ENCODE measurements at places on chromosomes 7 and 10. TPM values are rescaled to one million over a fixed set of nuclear protein-coding genes. Genes with fewer than 3 reads are reported as not detected.

DNA sequence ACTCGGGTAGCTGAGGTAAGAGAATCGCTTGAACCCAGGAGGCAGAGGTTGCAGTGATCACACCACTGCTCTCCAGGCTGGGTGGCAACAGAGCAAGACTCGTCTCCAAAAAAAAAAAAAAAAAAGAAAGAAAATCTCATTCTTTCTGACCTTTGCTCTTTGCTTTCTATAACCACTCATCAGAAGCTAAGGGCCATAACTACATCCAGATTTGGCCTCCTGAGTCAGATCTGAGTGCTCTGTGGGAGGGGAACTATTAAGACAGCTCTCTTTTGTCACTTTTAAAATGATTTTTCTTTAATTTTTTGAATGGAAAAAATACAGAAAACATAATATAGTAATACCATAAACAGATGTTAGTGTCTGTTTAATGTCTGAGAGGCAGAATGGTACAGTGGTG, 210.1 kb downstream of the KIAA1217 start:
- no peak for DNase-seq
- no peak overlapping the region for H3K4me3 ChIP-seq
- H3K27ac ChIP-seq = no peak overlapping the region
- H3K36me3 ChIP-seq = no peaks in the 10 kb centered on the region
- no peaks in the 10 kb centered on the region for H3K4me1 ChIP-seq
- no peaks in the 10 kb centered on the region for H3K27me3 ChIP-seq

- peaks cover 34% of the 10 kb centered on the region for H3K4me1 ChIP-seq
- peaks cover 15% of the 10 kb centered on the region for H3K36me3 ChIP-seq
- peak overlapping the region; percentile 96 for H3K27ac ChIP-seq
- no peak overlapping the region for H3K4me3 ChIP-seq
- no peak for DNase-seq
Observed at GRCh38 chr7:77407906-77408305, 8.2 kb downstream of the GSAP start.

DNA sequence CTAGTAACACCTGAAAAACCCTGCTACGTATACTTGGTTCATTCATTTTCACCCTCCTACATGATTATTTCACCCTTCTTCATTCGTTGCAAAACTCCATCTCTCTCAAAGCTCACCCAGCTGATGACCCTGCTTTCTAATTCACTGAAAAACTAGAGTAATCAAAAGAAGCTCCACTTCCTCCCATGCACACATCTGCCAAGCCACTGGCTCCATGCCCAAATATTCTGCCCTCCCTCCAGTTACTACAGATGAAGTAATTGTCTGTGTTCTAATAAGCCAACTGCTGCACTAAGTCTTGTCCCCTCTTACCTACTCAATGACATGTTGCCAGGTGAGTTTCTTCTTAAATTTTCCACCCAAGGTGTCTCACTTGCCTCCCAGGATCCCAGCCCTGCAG, 96.9 kb upstream of the CCDC71L start:
- no peaks in the 10 kb centered on the region for H3K36me3 ChIP-seq
- H3K27me3 ChIP-seq = no peaks in the 10 kb centered on the region
- no peak overlapping the region for H3K4me3 ChIP-seq
- no peak overlapping the region for H3K27ac ChIP-seq

- no peaks in the 10 kb centered on the region for H3K36me3 ChIP-seq
- DNase-seq = no peak
- H3K27ac ChIP-seq = no peak overlapping the region
- no peak overlapping the region for H3K4me3 ChIP-seq
- H3K27me3 ChIP-seq = no peaks in the 10 kb centered on the region
Observed at GRCh38 chr7:136657482-136657921, 210.9 kb upstream of the CHRM2 start.

- H3K27ac ChIP-seq = no peak overlapping the region
- H3K27me3 ChIP-seq = peaks cover 90% of the 10 kb centered on the region
- H3K4me3 ChIP-seq = no peak overlapping the region
- H3K36me3 ChIP-seq = no peaks in the 10 kb centered on the region
Observed at GRCh38 chr7:50310361-50310760, 5.8 kb downstream of the IKZF1 start.

- H3K27ac ChIP-seq = peak within 1 kb of the TSS; percentile 60
- peak; percentile 53 for DNase-seq
- peaks cover 36% of the 10 kb centered on the region for H3K4me1 ChIP-seq
- peaks cover 29% of the 10 kb centered on the region for H3K36me3 ChIP-seq
- no peaks in the 10 kb centered on the region for H3K27me3 ChIP-seq
Observed at GRCh38 chr7:45000093-45001032, at the start of gene CCM2. Gene CCM2 (plus strand): TSS chr7:45000201. CDS start chr7:45000334, 133 bp downstream.

- no peaks in the 10 kb centered on the region for H3K4me1 ChIP-seq
- no peak for DNase-seq
- no peak overlapping the region for H3K4me3 ChIP-seq
- H3K27ac ChIP-seq = no peak overlapping the region
- no peaks in the 10 kb centered on the region for H3K36me3 ChIP-seq
Observed at GRCh38 chr10:97182288-97182990, 3.3 kb downstream of the SLIT1 start.

DNA sequence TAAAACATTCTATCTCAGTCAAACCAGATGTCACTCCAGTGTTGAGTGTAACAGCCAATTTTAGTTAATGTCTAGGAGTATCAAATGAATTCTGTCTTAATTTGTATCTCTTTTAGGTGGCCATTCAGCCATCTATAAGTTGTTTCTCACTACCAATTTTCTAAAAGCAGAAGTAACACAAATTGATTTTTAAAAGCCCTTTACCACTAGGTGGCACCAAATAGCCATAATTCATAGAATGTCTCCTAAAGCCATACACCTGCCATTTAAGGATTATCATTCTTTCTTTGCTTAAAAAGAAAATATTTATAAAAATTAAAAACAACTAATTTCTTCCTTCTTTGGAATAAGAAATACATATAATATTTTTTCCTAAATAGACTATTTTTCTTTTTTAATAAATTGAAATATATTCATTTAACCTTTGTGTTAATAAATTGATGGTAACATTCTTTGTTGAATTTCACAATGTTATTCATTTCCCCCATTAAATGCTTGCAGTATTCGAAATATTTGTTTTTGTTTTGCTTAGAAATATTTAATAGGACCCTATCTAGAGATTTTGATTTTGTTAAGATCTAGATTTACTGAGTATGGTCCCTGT, 107.8 kb upstream of the PPP1R3A start:
- H3K27me3 ChIP-seq = no peaks in the 10 kb centered on the region
- H3K4me3 ChIP-seq = no peak overlapping the region
- H3K36me3 ChIP-seq = no peaks in the 10 kb centered on the region
- DNase-seq = peak; percentile 43

DNA sequence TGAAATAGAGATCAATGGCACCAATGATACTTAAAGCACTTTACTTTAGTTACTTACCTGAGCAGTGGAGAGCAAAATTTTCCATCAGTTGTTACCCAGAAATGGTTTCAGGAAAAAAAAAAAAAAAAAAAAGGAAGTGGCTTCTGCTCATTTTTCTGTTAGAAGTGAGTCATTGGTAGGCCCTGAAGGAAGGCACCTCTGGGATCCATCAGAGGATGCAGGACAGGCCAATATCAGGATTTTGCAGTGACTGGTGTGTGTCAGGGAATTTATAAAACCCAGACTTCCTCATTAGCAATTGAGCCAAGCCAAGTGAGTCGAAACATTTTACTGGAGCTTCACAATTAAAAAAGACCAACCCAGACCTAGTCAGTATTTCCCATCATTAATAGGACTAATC, 2.3 kb upstream of the SMIM30 start:
- no peak overlapping the region for H3K4me3 ChIP-seq
- H3K4me1 ChIP-seq = no peaks in the 10 kb centered on the region
- H3K36me3 ChIP-seq = peaks cover 8% of the 10 kb centered on the region
- no peak for DNase-seq
- H3K27me3 ChIP-seq = no peaks in the 10 kb centered on the region

- H3K27ac ChIP-seq = no peak overlapping the region
- H3K27me3 ChIP-seq = no peaks in the 10 kb centered on the region
- H3K4me3 ChIP-seq = no peak overlapping the region
- no peak for DNase-seq
- no peaks in the 10 kb centered on the region for H3K4me1 ChIP-seq
Observed at GRCh38 chr7:42573881-42574672, 337.1 kb upstream of the GLI3 start.

DNA sequence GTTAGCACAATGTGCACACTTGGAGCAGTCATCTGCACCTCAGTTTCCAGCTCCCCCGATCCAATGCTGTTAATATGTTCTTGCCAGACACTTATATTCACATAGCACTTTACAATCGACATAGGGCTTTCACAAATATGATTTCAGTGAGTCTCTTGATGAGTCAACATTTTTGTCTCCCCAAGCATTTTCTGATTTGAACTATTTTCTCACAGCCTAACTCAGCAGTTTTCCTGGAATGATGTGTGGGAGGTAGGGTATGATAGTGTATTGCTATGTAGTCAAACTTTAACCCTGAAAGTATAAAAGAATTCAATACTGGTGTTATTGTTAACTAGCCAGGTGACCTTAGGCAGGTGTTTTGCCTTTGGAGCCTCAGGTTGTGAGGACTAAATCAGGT, 82.5 kb upstream of the LRGUK start:
- peaks cover 12% of the 10 kb centered on the region for H3K4me1 ChIP-seq
- no peak overlapping the region for H3K4me3 ChIP-seq
- DNase-seq = no peak
- no peak overlapping the region for H3K27ac ChIP-seq

- no peaks in the 10 kb centered on the region for H3K36me3 ChIP-seq
- no peak overlapping the region for H3K4me3 ChIP-seq
- no peaks in the 10 kb centered on the region for H3K4me1 ChIP-seq
- peaks cover 16% of the 10 kb centered on the region for H3K27me3 ChIP-seq
- no peak for DNase-seq
Observed at GRCh38 chr7:42192851-42193461, 44.1 kb downstream of the GLI3 start.

DNA sequence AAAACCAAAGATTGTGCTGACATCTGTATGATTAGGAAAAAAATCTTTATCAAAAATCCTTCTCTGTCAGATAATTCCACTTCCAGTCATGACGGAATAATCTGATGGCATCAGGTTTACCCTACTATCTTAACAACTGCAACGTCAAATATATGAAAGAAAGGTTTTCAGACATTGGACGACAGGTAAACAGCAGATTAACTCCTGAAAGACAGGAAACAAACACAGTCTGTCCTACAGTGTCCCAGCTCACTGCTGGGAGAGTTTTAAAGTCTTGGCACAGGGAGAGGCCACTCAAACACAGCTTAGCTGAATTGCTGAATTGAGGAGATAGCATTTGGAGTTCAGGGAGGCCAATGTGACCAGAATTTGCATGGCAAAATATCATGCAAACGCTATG, 186.3 kb upstream of the KCTD7 start:
- no peaks in the 10 kb centered on the region for H3K27me3 ChIP-seq
- no peaks in the 10 kb centered on the region for H3K36me3 ChIP-seq
- no peak overlapping the region for H3K4me3 ChIP-seq
- H3K27ac ChIP-seq = no peak overlapping the region
- DNase-seq = no peak
- peaks cover 7% of the 10 kb centered on the region for H3K4me1 ChIP-seq

GRCh38 chr7:108114117-108114841, 15.9 kb downstream of the LAMB4 start:
- no peak overlapping the region for H3K27ac ChIP-seq
- DNase-seq = peak; percentile 19
- no peaks in the 10 kb centered on the region for H3K4me1 ChIP-seq
- no peak overlapping the region for H3K4me3 ChIP-seq

DNA sequence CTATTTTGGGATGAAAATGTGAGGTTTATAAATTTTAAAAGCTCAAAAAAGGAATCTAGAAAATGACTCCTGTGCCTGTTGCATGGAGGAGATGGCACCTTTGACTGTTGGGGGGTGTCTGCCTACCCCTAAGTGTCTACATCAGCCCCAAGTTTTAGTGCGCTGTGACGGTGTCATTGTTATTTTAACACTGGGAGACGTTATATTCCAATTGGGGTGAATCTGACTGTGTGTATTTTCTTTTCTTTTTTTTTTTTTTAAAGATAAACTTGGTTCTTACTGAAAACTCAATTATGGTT, 517 bp downstream of the SRGN start:
- no peak for DNase-seq
- no peak overlapping the region for H3K27ac ChIP-seq
- no peak overlapping the region for H3K4me3 ChIP-seq

GRCh38 chr7:142439739-142440138, 181.9 kb upstream of the PRSS58 start:
- H3K4me3 ChIP-seq = no peak overlapping the region
- no peaks in the 10 kb centered on the region for H3K36me3 ChIP-seq
- peaks cover 14% of the 10 kb centered on the region for H3K4me1 ChIP-seq
- H3K27me3 ChIP-seq = peaks cover 17% of the 10 kb centered on the region

GRCh38 chr7:41339913-41340676, 362.8 kb downstream of the INHBA start:
- no peaks in the 10 kb centered on the region for H3K36me3 ChIP-seq
- no peaks in the 10 kb centered on the region for H3K4me1 ChIP-seq
- no peak for DNase-seq
- H3K4me3 ChIP-seq = no peak overlapping the region

DNA sequence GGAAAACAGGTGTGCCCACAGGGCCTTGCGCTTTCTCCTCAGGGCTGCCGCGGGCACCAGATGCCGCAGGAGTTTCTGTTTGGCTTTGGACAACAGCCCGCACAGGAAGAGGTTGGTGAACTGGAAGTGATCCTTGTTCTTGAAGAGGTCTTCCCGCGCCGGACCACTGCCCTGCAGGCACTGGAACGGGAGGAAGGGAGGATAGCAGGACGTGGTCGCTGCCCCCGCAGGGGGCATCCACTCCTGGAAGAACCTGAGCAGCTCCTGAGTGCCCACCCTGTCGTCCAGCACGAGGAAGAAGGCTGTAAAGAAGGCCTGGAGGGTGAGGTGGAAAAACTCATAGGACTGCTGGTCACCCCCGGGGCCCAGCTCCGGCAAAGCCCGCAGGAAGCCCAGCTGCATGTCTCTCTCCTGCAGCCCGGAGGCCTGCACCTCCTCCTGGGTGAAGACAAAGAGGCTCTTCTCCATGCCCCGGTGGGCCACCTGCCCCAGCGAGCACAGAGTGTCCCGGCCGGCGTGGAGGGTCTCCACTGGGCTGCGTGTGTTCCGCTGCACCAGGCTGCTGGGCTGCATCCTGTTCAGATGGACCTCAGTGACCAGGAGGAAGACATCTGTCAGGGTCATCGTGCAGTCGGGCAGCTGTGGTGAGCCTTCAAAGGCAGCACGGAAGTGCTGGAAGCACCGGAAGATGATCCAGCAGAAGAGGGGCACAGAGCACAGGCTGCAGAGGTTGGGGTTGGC, 26.9 kb downstream of the NOD1 start:
- H3K27me3 ChIP-seq = no peaks in the 10 kb centered on the region
- DNase-seq = no peak
- no peak overlapping the region for H3K27ac ChIP-seq
- H3K4me3 ChIP-seq = no peak overlapping the region
- H3K36me3 ChIP-seq = peaks cover 6% of the 10 kb centered on the region
- H3K4me1 ChIP-seq = no peaks in the 10 kb centered on the region

The OR13A1 gene
- total RNA-seq = not detected

The SLC26A3 gene
- not detected for total RNA-seq

The CLDN4 gene
- 325 TPM for total RNA-seq

The AKR1B15 gene
- 0.73 TPM for total RNA-seq

The NUPR2 gene
- not detected for total RNA-seq

The MKX gene
- total RNA-seq = 2.3 TPM

The TRPV5 gene
- total RNA-seq = not detected

The TMEM254 gene
- 33.2 TPM for total RNA-seq

The DOCK4 gene
- 3.4 TPM for total RNA-seq
